Tracheal epithelial cell (primary cell): ENCODE measurements at places on chromosomes 11 and 22. TPM values are rescaled to one million over a fixed set of nuclear protein-coding genes. Genes with fewer than 3 reads are reported as not detected.

The DDIAS gene
- total RNA-seq, result under 0.01 and 1.4 TPM in 2 replicates

The KRTAP5-3 gene
- total RNA-seq, result not detected in 2 replicates

The TMPRSS13 gene
- total RNA-seq, result 1.7 and 4.6 TPM in 2 replicates

The OR4D5 gene
- total RNA-seq, result not detected in 2 replicates

The LIPT2 gene
- 2.9 and 3.6 TPM in 2 replicates for total RNA-seq

The APOL5 gene
- not detected in 2 replicates for total RNA-seq

The OVOL1 gene
- 8.1 and 61.7 TPM in 2 replicates for total RNA-seq

The SLC7A4 gene
- 0.43 and 2.4 TPM in 2 replicates for total RNA-seq

The SYCE3 gene
- not detected in 2 replicates for total RNA-seq

The LAYN gene
- 10.4 and 64.1 TPM in 2 replicates for total RNA-seq

The SHANK3 gene
- 1.5 and 2.7 TPM in 2 replicates for total RNA-seq

The MAP6 gene
- total RNA-seq, result 0.48 TPM in 1 of 2 replicates, not detected in the other

The OR8D1 gene
- not detected in 2 replicates for total RNA-seq

The CALCB gene
- total RNA-seq, result 0.24 TPM in 1 of 2 replicates, not detected in the other

The C11orf65 gene
- 0.43 and 1.2 TPM in 2 replicates for total RNA-seq

The TEX54 gene
- not detected in 2 replicates for total RNA-seq

The MS4A8 gene
- total RNA-seq, result not detected in 2 replicates

The FOLH1 gene
- total RNA-seq, result 0.21 TPM in 1 of 2 replicates, not detected in the other
